NCI-H748 treated with DMSO at 0.1 percent for 48 hours (cell line): ENCODE measurements at places on chromosomes 6 and 20.

DNA sequence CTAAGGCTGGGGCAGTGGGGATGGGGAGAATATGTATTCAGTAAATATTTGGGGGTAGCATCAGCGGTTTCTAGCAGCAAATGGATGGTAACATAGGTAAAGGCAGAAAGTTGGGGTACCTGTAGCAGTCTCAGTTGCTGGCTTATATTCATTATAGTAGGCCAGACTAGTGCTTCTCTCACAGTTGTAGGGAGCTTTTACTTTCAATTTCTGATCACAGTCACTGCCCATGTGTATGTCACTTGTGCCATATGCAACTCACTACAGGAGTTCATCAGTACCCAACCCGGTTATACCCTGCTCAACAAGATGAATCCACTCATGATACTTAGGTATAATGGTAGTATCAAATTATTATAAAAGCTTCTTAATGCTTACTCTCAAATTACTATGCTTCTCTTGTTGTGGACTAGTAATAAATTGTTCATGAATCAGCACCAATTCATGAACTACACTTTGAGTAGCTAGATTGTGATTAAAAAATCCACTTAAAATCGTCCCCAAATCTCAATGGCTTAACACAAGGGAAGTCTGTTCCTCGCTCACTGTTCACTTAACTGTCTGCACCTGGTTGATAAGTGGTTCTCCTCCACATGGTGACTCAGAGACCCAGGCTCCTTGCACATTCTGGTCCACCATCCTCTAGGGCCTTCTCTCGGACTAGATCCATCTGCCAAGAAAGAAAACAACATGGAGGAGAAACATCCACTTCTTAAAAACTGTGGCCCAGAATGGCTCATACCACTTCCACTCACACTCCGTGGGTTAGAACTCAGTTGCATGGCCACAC, 31.3 kb upstream of the MYLIP start:
- DNase-seq, result no peak

DNA sequence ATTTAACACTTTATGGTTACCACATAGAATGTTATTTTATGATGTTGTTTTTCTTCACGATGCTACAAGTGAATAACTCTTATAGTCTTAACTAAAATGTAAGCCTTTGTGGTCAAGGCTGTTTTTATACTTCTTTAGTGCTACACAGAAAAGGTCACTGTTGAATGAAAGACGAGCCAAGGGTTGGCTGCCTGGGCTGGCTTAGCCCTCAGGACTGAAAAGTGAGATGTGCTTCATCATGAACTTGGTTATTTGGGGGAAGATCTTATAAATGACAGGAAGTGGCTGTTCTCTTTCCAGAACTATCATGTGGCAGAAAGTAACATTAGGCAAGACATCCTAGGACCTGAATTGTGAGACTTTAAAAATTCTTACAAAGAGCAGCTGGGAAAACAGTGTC, 404.0 kb downstream of the BTBD3 start:
- DNase-seq, result no peak

DNA sequence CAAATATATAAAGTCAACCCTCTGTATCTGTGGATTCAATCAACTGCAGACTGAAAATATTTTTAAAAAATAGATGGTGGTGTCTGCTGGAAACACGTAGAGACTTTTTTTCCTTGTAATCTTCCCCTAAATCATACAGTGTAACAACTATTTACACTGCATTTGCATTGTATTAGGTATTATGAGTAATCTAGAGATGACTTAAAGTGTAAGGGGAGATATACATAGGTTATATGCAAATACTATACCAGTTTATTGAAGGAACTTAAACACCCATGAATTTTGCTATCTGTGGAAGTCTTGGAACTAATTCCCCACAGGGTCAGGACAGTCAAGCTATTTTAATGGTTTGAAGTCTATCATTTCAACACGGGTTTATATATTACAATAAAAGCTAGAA, 10.2 kb downstream of the HDAC2 start:
- DNase-seq, result no peak

DNA sequence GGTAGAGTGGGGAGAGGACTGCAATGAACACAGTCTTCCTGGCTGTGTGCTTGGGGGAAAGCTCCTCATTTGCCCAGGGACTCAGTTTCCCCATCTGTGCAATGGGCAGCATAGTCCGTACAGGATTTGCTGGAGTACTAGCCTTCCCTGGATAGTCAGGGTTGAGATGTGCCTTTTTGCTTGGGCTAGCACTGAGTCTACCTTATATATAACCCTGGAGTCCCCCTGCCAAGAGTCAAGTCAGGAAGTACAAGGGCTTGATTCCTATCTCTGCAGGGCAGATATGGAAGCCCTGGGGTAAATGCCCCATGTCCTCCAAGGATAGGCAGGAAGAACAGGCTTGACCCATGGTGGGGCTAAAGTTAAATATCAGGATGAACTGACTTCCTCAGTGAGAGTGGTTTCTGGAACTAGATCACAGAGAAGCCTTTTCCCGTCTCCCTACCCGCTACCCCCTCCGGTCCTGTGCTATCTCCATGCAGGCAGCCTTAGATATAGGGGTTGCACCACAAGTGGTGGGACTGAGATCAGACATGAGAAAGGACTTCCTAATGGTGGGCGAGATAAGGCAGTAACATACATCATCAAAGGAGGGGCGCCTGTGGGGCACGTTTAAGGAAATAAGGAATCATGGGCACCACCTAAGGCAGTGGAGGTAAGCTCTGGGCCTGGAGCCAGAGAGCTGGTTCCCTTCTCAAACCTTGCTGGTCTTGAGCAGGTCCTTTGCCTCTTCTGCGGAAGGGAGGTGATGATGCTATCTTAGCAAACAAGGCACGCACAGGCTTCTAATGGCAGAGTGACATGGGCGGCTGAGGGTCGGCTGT, 157.9 kb downstream of the MRPL14 start:
- DNase-seq, result no peak

- no peak for DNase-seq
These were observed 43.3 kb downstream of the SOX4 start for GRCh38 chr6:21636876-21637275.

GRCh38 chr20:10504608-10504993, 69.5 kb downstream of the SLX4IP start:
- no peak for DNase-seq

GRCh38 chr6:131082335-131082734, 19.3 kb upstream of the EPB41L2 start:
- DNase-seq, result no peak

DNA sequence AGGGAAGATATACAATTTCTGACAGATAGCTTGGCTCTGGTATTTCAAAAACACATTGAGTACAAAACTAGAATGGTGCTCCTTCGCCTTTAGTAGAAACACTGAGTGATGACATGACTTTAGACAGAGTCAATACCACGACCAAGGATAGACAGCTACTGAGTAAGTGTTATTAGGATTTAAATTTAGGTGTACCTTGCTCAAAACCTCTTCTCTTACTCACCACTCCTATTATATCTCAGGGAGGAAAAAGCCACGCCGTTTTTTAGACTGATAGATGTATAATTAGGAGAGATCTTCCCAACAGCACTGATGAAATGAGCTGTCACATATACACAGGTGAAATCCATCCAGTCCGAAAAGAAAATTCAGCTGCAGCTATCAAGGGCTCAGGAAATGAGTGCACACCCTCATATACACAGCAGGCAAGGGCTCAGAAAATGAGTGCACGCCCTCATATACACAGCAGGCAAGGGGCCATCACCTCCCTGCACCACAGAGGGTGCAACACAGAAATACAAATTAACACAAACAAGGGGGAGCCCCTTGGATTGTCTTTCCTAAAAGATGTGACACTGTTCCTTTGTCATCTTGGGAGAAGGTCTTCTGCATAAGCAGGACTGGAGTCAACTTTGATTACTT, 53.7 kb downstream of the LYRM4 start:
- no peak for DNase-seq

DNA sequence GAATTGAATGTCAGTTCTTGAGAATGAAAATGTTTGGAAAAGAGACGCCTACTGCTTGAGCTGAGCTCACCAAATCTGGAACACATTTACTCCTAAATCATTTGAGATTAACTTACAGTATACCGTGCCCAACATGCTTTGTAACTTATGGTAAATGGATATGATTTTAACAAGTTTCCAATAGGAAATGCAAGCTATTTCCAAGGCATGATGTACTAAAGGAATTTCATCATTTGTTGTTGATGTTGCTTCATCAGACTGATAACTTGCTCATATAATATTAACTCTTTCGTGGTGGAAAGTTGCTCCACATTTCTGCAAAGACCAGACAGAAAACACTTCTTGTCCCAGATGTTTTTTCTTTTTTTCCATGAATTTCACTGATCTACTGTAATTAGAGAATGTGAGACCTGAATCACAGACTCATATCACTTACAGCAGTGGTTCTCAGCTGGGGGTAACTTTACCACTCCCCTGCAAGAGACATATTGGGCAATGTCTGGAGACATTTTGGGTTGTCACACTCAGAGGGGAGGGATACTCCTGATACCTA, 116.6 kb upstream of the TRAF3IP2 start:
- DNase-seq, result no peak

DNA sequence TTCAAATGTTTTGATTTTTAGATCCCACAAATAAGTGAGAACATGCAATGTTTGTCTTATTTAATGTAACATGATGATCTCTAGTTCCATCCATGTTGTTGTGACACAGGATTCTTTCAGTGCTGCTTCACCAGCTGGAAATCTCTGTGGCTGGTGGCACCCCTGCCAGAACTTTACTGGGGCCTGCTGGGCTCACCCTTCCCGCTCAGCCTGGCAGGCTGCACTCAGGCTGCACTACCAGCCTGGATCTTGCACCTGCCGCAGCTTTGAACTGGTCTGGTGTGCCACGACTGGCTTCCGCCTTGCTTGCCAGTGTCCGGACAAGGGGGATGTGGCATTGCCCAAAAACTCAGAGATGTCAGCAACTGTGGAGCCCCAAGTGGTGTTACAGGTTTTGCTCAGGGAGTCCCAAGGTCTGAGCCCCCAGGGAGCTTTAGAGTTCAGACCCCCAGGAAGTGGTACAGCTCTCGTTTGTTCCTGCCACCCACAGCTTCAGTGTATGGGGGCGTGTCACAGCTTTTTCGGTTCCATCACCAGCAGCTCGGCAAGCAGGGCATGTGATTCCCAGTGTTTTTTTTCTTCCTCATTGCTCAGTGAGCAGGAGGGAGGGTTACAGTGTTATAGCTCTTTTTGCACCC, 72.3 kb upstream of the SYNCRIP start:
- no peak for DNase-seq

- DNase-seq, result no peak
These were observed 372.7 kb downstream of the CBLN4 start for GRCh38 chr20:55632592-55632991.

GRCh38 chr6:128899341-128900050, 16.6 kb downstream of the LAMA2 start:
- DNase-seq, result no peak

GRCh38 chr6:36114798-36115408, 15.4 kb upstream of the MAPK13 start:
- no peak for DNase-seq

- no peak for DNase-seq
These were observed 42.3 kb downstream of the PDYN start for GRCh38 chr20:1951436-1952115.

DNA sequence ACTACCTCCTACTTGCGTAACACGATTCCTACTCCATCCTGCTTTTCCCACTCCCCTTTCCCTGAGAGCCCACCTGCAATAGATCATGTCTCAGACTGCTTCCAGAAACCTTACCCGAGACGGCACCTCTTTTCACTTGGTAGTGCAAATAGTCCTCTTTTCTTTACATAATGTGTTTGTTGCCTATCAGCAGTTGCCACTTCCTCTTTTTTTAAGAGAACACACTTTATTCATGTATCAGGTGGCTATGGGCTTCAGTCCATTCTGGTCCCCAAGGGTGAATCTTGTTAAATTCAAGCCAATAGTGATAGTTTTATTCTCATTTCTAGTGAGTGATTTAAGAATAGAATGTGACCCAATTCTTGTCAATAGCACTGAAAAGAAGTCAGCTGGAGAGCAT, 57.7 kb upstream of the FERMT1 start:
- no peak for DNase-seq

DNA sequence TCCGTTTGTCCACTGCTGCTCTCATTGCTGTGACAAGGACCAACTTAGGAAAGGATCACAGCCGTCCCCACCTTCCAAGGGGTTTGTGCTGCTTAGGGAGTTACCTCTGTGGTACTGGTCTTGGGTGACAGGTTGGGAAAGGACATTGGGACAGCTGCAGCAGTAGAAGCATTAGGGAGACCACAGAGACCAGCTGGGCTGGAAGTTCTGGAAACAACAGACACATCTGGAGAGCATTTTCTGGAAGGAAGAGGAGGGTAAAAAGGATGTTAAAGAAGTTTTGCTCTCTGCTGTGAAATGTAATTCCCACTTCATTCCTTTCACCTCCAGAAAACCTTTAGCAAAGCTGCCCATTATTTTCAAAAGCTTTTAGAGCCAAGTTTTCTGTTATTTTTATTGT, 304.2 kb downstream of the LRFN2 start:
- no peak for DNase-seq

DNA sequence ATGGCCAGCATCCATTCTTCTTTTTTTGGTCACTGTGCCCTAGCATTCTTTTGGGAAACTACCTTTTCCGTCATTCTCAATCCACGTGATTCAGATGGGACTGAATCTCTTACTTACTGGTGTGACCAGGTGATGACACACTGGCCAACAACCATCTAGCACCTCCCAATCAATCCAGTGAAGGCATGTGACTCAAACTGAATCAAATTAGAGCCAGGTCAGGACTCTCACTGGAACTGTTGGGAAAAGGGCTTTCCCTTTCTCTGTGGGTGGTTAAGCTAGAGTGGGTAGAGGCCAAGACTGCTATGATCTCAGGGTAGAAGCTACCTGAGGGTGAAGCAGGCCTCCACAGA, 36.2 kb upstream of the ZMYND8 start:
- no peak for DNase-seq

DNA sequence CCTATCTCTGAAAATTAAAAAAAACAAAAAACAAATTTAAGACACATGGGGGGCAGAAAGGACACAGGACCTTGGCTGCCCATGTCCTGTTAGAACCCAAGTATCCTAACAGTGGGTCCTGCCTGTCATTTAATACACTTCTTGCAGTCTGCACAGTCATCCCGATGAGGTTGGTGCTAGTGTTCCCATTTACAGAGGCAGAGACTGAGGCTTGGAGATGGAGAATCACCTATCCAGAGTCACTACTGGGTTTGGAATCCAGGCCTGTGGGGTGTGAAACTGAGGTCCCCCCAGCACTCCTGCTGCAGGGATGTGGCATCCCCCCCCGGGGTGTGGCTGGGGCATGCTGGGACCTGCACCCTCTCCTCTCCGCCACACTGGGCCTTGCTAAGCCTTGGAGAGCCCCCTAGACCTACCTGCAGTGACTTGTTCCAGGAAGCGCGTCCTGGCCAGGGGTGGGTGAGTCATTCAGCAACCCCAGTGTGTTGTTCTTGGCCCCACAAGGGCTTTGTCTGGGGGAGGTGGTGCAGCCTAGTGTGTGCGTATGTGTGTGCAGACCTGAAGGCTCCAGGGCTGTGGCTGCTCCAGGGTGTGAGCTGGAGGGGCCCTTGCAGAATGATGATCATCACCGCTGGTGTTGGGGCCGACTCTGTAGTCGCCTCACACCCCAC, 49.7 kb downstream of the BCAS4 start:
- no peak for DNase-seq

GRCh38 chr20:51379601-51380341, 162.7 kb downstream of the NFATC2 start:
- no peak for DNase-seq

- no peak for DNase-seq
These were observed 34.4 kb upstream of the RNF217 start for GRCh38 chr6:124927806-124928205.
